ENCODE measurements at places on chromosomes 12 and 14.

DNA sequence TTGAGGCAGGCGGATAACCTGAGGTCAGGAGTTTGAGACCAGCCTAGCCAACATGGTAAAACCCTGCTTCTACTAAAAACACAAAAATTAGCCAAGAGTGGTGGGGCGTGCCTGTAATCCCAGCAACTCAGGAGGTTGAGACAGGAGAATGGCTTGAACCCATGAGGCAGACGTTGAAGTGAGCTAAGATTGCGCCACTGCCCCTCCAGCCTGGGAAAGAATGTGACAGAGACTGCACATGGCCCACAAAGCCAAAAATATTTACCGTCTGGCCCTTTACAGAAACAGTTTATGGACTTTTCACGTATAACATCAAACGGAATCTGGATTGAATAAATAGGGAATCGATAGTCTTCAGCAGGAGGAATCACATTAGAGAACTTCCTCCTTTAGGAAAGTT, 3.5 kb downstream of the RSRC2 start:
- no peak for DNase-seq

DNA sequence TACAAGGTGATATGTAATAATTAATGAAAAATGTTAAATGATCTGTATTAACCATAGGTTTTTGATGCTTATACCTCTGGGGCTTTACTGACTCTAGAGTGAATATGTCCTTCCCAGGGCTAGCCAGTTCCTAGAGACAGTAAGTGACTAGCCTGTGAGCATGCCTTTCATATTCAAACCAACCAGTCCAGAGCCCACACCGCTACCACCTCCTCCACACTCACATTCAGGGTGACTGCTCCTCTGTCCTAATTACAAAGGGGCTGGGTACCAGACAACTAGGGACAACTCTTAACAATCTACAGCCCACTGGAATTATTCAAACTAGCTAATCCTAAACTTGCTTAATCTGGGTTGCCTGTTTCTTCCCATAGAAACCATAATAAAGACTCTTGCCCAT, 49.0 kb downstream of the RALGAPA1 start:
- DNase-seq: no peak

GRCh38 chr12:67819902-67820301, 169.3 kb upstream of the IFNG-AS1 start:
- no peak for DNase-seq

DNA sequence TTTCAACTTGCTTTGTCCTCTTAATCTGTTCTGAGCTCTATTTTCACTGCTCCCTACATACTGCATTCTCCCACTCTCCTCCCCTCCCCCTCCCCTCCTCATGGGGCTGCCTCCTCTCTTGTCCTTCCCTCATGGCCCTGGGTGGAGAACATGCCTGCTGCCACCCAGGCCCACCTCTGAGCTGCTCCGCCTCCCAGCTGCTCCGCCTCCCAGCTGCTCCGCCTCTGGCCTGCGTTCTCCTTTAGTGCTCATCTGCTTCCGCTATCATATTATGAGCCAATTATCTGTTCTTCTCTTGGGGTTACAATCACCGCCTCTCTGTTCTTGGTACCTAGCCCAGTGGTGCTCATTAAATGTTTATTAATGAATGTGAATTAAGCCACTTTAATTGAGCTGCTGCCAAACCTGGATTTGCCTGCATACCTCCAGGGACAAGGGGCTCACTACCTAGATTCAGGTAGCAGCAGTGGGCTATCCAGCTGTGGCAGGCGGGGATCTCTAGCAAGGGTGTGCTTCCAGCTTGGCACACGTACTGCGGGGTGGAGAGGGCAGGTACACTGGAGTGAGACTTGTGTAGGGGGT, 32.0 kb upstream of the FAM181A start:
- no peak for DNase-seq

DNA sequence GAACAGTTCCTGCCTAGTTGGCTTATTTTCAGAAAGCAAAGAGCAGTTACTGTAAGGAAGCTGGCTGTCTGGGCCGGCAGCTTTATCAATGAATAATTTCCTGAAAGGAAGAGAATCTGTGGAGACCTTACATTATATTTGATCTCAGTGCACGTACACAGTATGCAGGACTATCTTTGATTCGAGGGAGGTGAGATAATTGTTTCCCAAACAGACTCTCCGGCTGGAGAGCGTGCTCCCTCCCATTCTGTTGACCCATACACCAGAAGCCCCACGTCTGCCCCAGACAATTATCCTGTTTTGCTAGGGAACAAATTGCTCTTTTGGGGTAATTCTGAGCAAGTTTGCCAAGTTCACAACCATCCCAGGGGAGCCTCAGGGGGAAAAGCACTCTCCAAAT, 1115.0 kb downstream of the VRK1 start:
- no peak for DNase-seq

DNA sequence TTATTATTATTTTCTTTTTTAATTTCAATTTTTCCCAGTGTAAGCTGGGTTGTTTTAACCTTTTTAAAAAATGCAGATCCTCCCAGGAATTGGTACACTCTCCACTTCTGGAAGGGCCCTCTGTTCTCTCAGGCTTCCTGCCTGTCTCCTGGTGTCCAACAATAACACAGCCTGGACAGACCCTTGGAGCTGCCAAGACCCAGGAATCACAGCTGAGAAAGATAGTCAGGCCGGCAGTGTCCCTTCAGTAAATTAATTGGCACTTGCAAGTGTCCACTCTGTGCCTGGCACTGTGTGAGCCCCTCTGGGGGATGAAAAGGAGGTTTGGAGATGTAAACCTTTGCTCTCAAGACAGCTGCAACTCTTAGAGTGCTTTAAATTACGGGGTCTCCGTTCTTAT, 113.3 kb downstream of the SMOC1 start:
- DNase-seq: no peak

DNA sequence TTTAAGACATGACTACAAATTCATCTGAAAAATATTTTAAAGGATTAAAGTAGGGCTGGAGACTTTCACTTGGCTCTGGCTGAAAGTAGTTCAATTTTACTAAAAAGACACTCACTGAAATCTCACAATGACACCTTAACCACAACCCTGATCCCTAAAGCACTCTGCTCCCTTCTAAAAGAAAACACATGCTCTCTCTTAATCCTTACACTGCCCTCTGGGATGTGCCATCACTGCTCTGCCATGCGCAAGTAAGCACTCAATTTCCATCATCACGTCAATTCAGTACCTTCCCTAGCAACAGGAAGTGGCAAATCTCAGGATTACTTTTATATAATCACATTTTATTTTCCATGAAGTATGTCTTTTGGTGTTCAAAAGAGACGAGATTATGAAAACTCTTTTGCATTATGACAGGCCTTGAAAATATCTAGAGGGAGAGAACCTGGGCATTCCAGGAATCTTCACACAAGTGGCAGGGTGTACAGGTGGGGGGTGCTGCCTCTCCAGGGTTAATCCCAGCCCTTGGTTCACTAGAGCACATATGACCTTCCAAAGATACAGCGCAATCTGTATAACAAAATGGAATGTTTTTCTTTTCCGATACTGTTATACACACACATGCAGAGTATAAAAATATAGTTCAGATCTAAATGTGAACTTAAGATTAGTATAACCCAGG, 7.3 kb downstream of the ATG14 start:
- DNase-seq: no peak
